Stimulated activated CD8-positive, alpha-beta memory T cell treated with anti-CD3 and anti-CD28 coated beads, Interleukin-2, amount 100 ng/mL, for 48 hours (primary cell): ENCODE measurements at places on chromosomes 5 and 9.

DNA sequence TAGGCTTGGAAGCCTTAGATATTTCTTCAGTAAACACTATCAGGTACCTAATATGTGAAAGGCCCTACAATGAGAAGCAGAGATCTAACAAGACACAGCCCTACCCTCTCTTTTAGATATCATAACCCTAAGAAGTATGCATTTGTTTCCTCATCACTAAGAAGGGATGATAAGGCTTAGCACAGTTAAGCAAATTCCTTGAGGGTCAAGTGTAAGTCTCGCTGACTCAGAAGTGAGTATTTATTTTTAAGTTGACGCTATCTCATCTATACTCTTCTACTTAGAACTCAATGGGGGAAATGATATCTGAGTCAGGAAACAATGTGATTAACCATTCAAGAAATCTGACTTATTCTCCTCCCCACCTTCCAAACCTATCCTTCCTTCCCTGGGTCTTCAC lies 149.7 kb downstream of the ESM1 start:
- no peak for DNase-seq

GRCh38 chr5:79005151-79005550 lies 20.0 kb upstream of the ARSB start:
- DNase-seq, result no peak

- no peak for DNase-seq
These were observed 73.4 kb downstream of the ANGPTL2 start for GRCh38 chr9:127049044-127049443.

- DNase-seq, result no peak
These were observed 56.1 kb downstream of the LSM11 start for GRCh38 chr5:157799578-157799977.

DNA sequence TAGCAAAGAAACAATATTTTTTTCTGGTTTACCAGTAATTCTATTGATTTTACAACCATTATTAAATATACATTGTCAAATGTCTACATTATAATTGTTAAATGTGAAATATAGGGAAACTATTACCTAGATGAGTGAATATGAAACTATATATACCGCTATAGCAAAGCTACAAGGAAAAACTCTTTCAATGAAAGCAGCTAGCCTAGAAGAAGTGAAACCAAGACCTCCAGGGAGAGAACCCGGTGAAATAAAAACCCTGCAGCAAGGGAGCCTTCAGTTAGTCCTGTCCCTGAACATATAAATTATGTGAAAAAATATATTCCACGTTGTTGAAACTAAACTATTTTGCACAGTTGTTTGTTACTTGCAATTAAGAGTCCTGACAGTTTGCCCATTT lies 913.1 kb downstream of the EFNA5 start:
- DNase-seq, result no peak

DNA sequence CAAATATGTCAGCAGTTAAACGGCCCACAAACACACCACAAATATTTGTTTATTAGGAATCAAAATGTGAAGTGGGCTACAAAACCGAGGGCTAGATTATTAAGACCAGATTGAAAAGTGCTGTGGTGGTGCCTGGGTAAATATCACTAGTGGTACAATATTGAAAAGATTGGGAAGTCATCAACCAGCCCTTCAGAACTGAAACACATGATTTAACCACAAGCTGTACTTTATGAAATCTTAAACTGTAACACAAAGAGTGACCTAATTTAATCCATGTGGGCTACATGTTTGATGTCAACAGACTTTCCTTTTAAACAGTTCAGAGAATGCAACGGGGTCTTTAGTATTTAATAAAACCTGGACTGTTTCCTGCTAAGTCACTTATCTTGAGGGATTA lies 182.3 kb downstream of the SPATA31D1 start:
- no peak for DNase-seq

DNA sequence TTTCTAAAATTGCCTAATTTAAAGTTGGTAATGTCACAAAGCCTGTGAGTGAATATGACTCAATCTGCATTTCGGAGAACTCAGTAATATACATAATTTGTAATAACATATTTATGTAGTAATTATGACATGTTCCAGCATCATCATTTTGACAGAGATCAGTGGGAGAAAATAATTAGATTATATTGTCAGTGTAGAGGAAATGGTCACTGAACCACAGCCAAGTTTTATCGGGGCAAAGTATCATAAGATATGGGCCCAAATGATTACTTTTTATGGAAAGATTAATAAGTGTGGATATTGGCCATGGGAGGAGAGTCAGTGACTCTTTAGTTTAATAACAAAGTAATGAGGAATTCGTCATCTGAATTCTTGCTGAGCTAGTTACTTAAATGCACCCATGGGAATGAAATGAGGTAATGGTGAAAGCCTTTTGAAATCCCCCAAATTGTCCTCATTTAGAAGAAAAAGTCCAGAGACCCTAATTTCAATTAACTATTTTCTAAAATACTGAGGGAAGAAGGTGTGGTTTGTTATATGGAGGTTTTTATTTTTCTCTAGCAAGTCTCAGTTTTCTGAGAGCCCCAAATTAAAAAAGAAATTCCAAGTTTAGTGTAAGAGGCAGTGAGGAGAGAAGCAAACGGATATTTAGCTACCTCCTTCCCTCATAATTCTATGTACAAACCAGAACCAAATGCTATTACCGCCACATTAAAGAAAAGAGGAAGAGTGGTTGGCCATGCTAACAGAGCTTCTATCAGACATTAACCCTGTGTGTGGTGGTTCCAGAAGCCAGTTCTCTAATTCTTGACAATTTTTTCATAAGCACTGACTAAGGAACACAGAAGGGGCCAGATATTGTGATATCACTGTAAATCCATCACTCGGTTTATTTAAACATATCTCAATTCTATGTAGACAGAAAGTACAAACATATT lies 37.7 kb upstream of the MRPS30 start:
- no peak for DNase-seq

DNA sequence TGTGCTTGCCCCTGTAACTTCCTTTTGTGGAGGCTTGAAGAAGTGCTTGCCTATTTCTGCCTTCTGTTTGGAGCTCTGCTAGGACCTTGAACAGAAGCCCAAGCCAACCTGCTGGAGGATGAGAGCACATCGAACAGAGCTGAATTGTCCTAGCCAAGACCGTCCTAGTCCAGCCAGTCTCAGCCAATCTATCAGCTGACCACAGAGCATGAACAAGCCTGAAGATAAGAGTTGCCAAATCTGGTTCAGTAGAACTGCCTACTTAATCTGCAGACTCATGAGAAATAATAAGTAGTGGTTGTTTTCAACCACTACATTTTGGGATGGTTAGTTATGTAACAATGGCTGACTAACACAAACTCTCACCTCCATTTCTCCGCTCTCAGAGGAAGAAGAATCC lies 4.4 kb upstream of the SNX2 start:
- DNase-seq, result no peak

GRCh38 chr5:94700592-94700991 lies 82.1 kb downstream of the SLF1 start:
- no peak for DNase-seq

- DNase-seq, result no peak
These were observed 238.4 kb downstream of the NR2F1-AS1 start for GRCh38 chr5:93342563-93343061.

DNA sequence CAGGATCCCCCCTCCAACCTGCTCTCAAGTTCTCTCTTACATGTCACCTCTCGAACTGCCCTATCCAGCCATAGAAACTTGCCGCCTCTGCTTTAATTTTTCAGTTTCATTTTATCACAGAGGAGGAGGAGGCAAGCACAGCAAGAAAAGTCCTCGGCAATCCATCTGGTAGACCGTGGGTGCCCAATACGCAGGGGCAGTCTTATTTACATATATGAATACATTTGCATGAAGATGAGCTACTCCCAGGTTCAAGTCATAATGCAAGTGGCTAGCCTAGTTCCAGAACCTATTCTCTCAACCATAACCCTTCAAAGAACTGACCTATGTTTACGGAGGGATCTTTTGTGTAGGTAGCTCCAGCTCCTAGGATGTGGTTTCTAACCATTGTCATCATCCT lies 223.2 kb upstream of the PANK3 start:
- DNase-seq, result no peak

- no peak for DNase-seq
These were observed 59.0 kb upstream of the NUDT12 start for GRCh38 chr5:103621548-103621930.

GRCh38 chr9:87643107-87643650 lies 82.7 kb upstream of the CTSL start:
- DNase-seq, result no peak

GRCh38 chr5:63249960-63250359 lies 671.3 kb downstream of the LRRC70 start:
- no peak for DNase-seq

- no peak for DNase-seq
These were observed 41.7 kb downstream of the ZNF608 start for GRCh38 chr5:124704594-124705284.

GRCh38 chr5:81450940-81451339 lies 57.0 kb upstream of the ACOT12 start:
- DNase-seq, result no peak

DNA sequence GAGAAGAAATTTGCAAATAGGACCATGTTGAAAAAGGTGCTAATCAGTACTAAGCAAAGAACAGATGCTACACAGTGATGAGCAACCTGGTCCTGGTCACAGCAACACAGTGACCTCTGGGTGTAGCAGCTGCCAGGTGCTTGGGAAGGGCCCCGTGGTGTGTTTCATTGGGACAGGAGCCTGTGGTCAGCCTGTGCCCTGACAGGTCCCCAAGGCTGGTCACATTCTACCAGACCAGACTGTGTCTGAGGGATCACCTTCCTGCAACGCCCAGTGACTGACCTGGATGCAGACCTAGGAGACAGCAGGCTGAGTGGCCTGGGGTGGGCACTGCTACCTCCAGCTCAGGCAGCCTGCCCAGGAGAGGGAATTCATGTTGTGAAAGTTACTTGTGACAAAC lies 54.8 kb upstream of the FAM120AOS start:
- DNase-seq, result no peak

DNA sequence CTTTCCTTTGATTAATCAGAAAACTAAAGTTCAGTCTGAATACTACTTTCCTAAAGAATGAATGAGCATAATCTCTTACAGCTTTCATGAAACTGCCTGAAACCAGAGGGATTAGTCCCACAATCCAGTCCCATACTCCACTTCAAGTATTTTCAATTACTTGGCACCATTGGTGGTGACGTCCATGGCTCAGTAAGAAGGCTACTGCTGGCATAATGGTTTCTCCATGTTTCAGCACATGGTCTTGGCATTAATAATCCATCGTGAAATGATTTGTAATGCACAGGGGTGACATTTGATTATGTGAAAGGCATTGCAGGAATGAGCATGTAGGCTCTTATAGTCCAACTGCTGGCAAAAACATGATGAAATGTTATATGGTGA lies 23.4 kb downstream of the LIX1 start:
- no peak for DNase-seq

DNA sequence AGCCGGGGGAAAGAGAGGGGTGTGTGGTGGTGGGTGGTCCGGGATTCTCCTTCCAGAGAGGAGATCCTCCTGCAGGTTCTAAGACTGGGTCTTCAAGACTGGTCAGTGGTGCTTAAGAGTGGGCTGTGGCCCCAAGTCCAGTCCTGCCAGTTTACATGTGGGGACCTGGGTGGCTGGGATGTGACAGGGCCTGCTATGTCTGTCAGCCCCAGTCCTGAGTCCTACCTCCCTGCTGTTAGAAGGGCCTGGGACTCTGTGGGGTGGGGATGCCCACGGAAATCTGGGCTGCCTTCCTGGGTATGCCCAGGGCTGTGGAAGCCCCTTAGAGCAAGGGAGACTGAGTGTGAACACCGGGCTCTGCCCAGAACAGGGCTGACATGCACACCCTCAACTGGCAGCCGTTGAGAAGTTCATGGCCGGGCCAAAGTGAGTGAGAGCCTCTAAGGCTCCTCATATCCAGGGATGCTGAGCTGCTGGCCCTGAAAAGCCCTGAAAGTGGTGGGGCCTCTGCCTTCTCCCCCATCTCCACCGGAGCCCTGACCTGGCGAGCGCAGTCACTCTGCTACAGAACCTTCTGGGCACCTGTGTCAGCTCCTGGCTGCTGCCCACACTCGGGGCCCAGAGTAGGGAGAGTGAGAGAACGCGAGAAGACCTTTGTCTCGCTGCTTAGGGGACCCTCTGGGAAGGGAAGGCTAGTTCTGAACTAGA lies 1.7 kb downstream of the PHF2 start:
- DNase-seq, result no peak

DNA sequence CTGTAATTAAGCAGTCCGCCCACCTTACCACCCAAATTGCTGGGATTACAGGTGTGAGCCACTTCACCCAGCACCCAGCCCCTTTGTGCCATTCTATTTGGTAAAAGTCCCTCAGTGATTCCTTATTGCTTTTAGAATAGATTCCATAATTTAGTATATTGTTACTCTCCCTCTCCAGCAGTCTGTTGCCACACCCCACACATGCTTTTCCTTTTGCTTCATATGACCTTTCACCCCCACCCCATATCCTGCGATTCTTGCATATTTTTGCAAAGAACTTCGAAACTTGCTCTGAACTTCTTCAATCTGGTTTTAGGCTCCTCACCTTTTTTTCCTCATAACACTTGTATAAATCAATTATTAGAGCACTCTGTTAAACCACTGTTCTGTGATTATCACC lies 100.2 kb downstream of the MTREX start:
- no peak for DNase-seq

DNA sequence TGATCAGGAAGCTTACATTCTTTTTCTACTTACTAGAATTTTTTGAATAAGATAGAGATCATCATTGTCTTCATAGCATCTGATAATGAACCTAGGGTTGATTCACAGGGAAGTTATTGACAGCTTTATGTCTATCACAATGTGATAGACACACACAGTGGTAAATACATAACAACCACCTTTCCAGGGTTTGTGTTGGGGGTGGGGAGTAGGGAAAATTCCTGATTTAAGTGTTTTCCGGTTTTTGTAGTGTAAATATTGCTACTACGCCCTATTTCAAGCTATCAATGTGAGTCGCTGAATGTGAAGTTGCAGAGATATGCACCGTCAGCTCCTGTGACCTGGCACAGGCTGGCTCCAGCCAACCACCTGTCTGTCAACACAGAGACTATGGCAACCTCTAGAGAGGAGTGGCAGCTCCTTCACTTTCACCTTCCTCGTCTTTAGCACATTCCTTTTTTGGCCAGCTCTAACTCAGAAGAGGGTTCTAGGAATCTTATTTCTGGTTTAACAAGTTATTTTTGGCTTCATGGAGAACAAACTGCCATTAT lies 224.9 kb downstream of the MAT2B start:
- no peak for DNase-seq

DNA sequence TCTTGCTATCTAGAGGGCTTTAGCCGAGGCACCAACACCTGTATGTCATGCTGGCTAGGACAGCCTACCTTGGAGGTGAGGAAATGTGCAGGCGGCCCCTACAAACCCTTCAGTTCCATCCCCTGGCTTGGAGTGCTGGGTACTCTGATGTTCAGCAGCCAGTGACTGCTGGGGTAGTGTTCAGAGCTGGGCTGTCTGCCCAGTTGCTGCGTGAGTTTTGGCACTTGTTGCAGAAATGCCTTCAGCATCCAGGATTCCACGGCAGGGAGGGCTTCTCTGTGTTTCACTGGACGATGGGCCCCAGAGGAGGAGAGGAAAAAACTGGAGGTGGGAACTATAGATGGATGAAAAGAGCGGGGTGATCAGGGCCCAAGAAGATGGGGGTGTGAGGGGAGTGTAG lies 10.4 kb downstream of the SWI5 start:
- no peak for DNase-seq
